ENCODE measurements at places on chromosomes 6 and 20.

DNA sequence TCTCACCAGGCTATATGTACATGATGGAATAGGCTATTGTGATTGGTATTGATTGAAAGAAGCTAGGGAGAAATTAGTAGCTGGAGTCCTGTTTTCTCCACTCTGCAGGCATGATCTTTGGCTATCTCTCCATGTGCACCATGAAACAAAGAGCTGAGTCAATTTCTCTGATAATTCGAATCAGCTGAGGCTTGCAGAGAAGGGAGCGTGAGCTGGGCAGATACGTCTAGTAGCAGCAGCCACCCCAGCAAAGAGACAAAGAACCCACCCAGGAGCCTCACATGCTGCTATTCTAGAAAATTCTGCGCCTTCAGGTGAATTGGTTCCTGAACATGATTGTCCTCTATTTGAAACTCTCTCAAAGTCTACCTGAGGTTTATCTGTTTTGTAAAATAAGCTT, 6.9 kb upstream of the SGK1 start:
- DNase-seq, result no peak

- DNase-seq, result no peak
Measured at GRCh38 chr20:35007413-35007812, 51.7 kb downstream of the MYH7B start.

DNA sequence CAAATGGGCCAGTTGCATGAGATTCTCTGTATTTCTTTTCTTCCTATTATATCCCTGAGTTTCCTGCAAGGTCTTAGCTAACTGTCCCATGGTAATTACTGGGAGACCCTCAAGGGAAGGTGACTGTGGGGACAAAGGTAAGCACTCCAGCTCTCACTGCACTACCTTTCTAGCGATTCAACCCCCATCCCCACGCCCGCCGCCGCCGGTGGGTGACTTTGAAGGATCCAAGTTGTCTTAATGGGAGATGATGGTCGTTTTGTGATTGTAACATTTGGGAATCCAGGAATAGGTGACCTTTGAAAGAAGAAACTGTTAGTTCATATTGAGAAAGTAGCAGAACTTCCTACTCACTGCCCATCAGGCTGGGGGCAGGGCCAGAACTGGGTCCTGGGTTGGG, 265.5 kb downstream of the LRFN2 start:
- DNase-seq, result no peak

DNA sequence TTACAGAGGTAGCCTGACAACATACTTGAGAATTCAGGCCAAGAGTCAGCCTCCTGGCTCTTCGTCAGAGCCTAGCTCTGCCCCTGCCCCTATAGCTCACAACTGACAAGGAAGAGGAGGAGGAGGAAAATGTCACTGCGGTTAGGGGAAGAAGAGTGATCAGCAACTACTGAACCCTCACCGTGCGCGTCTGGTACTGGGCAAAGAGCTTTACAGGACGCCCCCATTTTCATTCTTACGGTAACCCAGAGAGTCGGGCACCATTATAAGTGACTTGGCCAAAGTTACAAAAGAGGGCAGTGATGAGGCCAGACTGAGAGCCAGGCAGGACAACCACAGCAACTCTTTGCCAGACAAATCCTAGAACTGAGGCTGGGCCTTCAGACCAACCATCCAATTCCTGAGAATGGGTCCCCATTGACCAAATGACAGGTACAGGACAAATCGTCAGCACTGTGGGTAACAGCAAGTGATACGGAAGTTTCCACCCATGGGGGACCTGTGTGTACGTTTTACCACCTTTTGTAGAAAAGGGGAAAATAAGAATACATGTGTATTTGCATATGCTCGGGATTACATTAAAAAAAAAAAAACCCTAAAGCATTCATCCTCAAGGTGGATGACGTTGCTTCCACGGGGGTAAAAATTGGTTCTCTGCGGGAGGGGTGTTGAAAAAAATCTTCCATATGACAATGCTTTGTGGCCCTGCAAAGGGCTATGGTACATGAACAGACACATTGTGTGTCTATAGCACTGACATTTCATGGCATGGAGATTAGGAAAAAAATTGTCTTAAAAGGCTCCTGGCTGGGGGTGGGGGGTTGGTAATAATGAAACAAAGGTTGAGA, 118.0 kb downstream of the NFATC2 start:
- DNase-seq, result no peak

GRCh38 chr6:73394577-73395354, at the start of gene DDX43:
Gene DDX43, plus strand, starts transcription at chr6:73394828. Its CDS starts 78 bp downstream, at chr6:73394906.
- DNase-seq, result no peak

DNA sequence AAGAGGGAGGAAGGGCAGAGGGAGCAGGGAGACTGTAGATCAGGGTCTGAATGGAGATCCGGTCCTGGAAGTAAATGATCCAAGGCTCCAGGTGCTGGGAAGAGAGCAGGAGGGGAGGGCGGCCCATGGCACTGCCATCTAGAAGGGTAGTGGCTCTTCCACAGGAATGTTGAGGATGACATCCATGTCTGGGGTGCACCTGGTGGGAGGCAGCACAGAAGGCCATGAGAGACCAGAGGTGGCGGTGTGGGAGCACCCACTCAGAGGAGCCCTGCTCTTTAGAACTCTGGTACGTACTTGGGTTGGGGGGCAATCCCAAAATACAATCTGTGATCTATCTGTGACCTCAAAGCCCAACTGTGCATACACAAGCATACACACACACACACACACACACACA, 13.5 kb downstream of the DEFB132 start:
- no peak for DNase-seq

DNA sequence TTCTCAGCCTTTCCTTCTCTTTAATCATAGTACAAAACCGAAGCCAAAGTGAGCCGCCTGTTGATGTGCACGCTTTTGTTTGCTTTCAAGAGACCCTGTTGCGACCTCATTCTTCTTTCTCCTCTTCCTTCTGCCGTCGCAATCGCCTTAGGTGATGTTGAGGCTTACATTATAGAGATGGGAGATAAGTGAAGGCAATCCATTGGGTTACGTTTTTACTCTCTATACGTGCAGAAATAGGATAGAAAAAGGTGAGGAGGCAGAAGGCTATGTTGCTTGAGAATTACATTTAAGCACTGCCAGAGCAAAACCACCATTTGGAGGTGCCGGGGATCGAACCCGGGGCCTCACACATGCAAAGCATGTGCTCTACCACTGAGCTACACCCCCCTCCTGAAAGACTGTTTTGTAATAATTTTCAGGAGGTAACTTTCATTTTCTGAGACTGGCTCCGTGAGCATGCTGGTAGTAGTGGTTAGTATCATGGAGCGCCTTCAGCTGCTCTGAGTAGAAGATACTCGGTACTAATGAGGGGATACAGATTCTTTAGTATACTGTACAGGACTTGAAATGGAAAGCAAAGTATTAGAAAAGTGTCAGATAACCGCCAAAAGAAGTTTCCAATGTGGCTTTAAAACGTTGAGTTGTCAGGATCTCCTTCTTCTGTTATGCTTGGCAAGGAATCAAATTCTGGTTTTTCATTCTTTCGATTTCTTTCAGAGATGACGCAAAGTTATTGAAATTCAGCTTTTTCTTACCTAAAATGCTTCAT, 165.6 kb downstream of the TRIM27 start:
- DNase-seq, result peak; percentile 23

- DNase-seq, result no peak
Measured at GRCh38 chr6:96520171-96521115, 1.2 kb upstream of the UFL1 start.

GRCh38 chr20:64083804-64084684, at the start of gene LKAAEAR1:
Gene LKAAEAR1, minus strand, starts transcription at chr20:64084398. Its CDS starts 179 bp downstream, at chr20:64084219.
- DNase-seq, result no peak

DNA sequence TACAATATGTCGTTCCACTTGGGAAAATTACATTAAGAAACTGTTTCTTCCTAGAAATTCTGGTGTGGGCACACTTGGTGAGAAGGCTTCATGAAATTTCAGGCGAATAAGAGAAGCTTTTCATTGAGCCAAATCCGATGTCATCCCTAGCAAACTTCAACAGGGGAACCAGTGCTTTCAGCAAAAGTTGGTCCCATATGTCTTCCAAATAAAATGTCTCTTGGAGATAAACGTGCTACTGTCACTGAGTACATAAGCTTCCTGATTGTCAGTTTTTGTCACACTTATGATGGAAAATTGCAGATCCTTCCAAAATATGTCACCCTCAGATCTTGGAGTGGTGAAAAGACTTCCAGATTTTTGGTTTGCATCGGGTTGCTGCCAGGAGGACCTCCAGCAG, 31.1 kb upstream of the SLC35A1 start:
- no peak for DNase-seq

DNA sequence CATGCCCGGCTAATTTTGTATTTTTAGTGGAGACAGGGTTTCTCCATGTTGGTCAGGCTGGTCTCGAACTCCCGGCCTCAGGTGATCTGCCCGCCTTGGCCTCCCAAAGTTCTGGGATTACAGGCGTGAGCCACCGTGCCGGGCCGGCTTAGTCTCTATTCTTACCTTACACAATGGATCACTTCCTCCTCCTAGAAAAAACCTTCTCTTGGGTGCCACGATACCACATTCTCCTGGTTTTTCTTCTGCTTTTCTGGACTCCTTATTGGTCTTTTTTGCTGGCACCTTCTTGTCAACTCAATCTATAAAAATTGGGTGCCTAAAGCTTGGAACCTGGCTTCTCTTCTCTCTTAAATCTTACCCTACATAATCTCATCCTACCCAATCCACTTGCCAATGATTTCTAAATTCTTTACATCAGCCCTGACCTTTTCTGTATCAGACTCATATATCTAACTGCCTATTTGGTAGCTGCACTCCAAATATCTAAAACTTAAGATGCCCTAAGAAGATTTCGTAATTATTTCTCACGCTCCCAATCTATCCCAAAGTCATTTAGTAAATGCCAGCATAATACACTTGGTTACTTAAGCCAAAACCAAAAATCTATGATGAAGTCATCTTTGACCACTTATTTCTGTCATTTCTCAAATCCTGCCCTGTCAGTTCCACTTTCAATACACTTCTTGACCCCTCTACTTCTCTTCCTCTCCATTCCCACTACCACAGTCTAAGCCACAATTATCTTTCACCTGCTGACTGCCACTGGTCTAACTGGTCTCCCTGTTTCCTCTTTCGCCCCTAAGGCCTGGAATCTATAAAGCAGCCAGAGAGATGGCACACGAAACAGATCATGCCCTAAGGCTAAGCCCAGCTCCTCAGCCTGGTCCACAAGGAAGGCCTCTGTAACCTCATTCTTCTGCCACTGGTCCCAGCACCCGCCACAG, 43.2 kb downstream of the ELMO2 start:
- no peak for DNase-seq

DNA sequence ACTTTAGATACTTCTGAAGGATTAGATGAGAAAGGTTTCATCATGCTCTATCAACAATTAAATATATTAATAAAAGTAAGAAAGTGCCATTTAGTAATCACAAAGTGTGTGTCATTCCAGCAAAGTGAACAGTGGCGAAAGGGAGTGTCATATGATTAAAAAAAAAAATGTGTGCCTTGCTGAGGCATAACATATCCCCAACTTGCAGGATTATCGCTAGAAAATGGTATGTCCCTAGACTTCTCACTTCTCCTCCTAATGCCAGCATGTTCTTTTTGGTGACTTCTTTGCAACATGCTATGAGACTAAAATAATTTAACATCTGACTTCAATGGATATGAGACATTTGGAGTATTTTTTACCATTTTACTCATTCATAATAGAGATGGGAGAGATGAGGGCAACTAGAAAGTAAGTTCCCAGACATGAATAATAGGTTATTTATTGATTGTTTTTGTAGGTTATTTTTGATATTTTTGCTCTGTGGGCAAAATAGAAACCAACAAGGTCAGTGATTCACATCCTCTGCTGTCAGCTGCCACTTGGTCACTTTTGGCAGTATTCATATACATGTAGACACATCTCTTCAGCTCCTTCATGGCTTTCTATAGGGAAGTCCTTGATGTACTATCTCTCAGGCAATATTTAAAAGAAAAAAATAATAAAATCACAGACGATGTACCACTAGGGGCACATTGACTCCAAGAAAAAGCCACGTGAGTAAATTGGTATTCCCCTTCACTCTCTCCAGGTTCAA, 370.1 kb downstream of the BMP2 start:
- DNase-seq, result no peak

DNA sequence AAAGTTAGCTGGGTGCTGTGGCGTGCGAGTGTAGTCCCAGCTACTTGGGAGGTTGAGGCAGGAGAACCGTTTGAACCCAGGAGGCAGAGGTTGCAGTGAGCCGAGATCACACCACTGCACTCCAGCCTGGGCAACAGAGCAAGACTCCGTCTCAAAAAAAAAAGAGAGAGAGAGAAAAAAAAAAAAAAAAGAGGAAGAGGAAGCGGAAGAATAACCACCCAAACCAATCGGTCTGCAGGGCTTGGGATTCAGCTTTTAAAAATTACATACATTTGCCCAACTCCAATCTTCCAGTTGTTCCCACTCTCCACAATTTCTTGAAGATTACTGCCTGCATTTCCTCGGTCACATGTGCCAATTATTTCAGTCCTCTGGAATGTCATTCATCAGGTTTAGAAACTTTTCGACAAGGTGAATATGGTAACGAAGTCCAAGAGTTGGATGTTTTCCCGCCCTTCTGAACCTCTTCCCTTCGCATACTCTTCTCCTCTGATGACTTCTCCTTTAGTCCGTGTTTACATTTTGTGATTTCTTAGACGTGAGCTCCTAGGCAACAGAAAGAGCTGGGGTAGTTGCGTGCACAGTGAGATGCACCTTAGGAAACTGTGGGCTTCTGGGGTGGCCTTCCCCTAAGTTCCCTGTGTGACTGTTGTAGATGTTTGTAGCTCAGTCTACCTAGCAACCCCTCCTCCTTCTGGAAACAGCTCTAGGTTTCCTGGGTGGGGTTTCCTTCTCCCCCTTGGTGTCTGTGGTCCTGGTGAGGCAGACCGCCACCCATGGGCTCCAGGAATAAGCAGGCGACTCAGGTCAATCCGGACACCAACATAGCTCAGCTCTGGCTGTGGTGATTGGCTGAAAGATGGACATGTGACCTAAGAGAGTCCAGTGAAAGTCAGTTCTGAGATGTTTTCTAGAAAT, 63.0 kb upstream of the NCOA3 start:
- DNase-seq, result no peak

DNA sequence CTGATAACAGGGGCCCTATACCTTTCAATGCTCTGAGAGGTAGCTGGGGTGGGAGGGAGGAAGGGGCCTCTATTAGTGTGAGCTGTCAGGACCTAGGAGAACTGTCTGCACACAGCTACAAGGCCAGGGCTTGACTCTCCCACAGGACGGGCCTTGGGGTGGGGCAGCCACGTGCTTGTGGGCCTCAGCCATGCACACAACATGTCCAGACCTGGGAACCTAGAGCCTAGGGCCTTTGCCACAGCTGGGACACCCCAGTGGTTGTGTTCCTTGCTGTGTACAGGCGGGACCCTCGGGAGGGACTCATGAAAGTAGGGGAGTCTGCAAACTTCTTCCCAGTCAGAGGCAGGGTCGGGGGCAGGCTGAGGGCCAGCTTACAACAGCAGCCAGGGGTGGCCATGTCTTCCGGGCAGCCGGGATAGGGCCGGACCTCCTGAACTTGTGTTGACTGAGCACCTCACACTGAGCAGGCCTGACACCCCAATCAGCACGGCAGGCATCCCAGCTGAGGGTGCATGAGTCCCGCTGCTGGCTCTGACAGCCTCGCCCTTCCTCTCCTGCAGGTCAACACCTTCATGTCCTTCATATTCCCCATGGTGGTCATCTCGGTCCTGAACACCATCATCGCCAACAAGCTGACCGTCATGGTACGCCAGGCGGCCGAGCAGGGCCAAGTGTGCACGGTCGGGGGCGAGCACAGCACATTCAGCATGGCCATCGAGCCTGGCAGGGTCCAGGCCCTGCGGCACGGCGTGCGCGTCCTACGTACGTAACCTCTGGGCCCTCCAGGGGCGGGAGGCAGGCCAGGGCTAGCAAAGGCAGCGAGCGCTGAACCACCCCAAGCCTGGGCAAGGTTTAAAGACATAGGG, 41.9 kb upstream of the MRGBP start:
- DNase-seq, result no peak

Data from SW 1271 (cell line).